Right renal pelvis (tissue), 4 donors: ENCODE measurements at places on chromosomes 6 and 20. TPM values are rescaled to one million over a fixed set of nuclear protein-coding genes. Genes with fewer than 3 reads are reported as not detected.

Gene ZNF451
- 41.9 TPM for polyA plus RNA-seq

Gene TMEM244
- polyA plus RNA-seq, result not detected

Gene NEURL2
- 4.5 TPM for polyA plus RNA-seq

Gene TUBB2B
- polyA plus RNA-seq, result 122 TPM

- no peak for DNase-seq
These were observed 1.1 kb downstream of the SOX4 start for GRCh38 chr6:21594416-21595281.
